T-helper 1 cell treated with Interleukin-12 subunit alpha and Interleukin-12 subunit beta and Interleukin-4 antibody, amounts not matched to agents 30 ng/mL and 1 ng/mL, for 36 hours (primary cell): ENCODE measurements at places on chromosomes 5 and 9. TPM values are rescaled to one million over a fixed set of nuclear protein-coding genes. Genes with fewer than 3 reads are reported as not detected.

RAD17 gene
- total RNA-seq, result 23.5 and 24.0 TPM in 2 replicates

ACTBL2 gene
- not detected in 2 replicates for total RNA-seq

CATSPER3 gene
- 0.80 and 1.5 TPM in 2 replicates for total RNA-seq

MAST4 gene
- total RNA-seq, result 60.0 and 65.8 TPM in 2 replicates

C5orf58 gene
- not detected in 2 replicates for total RNA-seq

CTXN3 gene
- total RNA-seq, result not detected in 2 replicates

CDK9 gene
- total RNA-seq, result 111 and 113 TPM in 2 replicates

PCDHB8 gene
- not detected in 2 replicates for total RNA-seq

FGD3 gene
- total RNA-seq, result 129 and 133 TPM in 2 replicates

ANKRD34B gene
- not detected in 2 replicates for total RNA-seq

PCDHGA2 gene
- 0.05 and 0.07 TPM in 2 replicates for total RNA-seq

PCDHGA12 gene
- total RNA-seq, result 0.12 and 0.20 TPM in 2 replicates

THBS4 gene
- total RNA-seq, result 0.73 and 1.1 TPM in 2 replicates

ROR2 gene
- 6.6 and 7.4 TPM in 2 replicates for total RNA-seq

CNTNAP3 gene
- total RNA-seq, result not detected in 2 replicates

WNT8A gene
- total RNA-seq, result not detected in 2 replicates

FOXD4L3 gene
- total RNA-seq, result 0.29 TPM in 1 of 2 replicates, not detected in the other

SHC3 gene
- total RNA-seq, result not detected in 2 replicates

MARVELD2 gene
- total RNA-seq, result 0.17 TPM in 1 of 2 replicates, not detected in the other

ADAMTS6 gene
- total RNA-seq, result 0.88 and 1.1 TPM in 2 replicates

LECT2 gene
- total RNA-seq, result not detected in 2 replicates

SPATA31A3 gene
- not detected in 2 replicates for total RNA-seq

GSN gene
- total RNA-seq, result 2.9 and 4.5 TPM in 2 replicates

INSYN2B gene
- total RNA-seq, result not detected in 2 replicates

SLC27A6 gene
- total RNA-seq, result not detected in 2 replicates

SPINK4 gene
- not detected in 2 replicates for total RNA-seq

ARL14EPL gene
- not detected in 2 replicates for total RNA-seq

ARL10 gene
- total RNA-seq, result 8.5 and 9.0 TPM in 2 replicates

RASEF gene
- not detected in 2 replicates for total RNA-seq

ST8SIA4 gene
- 65.1 and 74.6 TPM in 2 replicates for total RNA-seq

IL5 gene
- total RNA-seq, result 0.34 and 0.39 TPM in 2 replicates

FGF1 gene
- total RNA-seq, result not detected in 2 replicates

SLC9A3 gene
- total RNA-seq, result 1.3 and 1.5 TPM in 2 replicates

PTGR1 gene
- total RNA-seq, result 0.81 and 1.1 TPM in 2 replicates

PRELID1 gene
- 187 and 190 TPM in 2 replicates for total RNA-seq
